GOT3 (cell line): ENCODE measurements at places on chromosomes 13 and 19.

DNA sequence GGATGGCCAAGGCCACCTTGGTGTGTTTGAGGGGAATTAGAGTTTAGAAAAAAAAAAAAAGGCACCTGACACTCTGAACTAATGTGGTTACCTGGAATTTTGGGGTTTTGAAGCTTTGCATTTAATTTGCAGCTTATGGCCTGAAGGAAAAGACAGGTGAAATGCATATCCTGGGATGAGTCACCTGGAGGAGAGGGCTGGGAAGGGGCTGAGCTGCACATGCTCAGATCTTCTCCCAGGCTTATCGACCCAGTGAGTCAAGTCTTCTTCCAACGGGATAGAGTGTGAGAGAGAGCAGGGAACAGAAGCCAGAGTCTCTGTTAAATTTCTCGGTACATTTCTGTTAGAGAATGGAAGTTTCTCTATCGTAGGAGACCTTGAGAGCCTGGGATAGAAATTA lies 29.7 kb upstream of the ALOX5AP start:
- DNase-seq = no peak

- no peak for DNase-seq
Observed at GRCh38 chr13:48500652-48501197, 32.2 kb downstream of the RCBTB2 start.

DNA sequence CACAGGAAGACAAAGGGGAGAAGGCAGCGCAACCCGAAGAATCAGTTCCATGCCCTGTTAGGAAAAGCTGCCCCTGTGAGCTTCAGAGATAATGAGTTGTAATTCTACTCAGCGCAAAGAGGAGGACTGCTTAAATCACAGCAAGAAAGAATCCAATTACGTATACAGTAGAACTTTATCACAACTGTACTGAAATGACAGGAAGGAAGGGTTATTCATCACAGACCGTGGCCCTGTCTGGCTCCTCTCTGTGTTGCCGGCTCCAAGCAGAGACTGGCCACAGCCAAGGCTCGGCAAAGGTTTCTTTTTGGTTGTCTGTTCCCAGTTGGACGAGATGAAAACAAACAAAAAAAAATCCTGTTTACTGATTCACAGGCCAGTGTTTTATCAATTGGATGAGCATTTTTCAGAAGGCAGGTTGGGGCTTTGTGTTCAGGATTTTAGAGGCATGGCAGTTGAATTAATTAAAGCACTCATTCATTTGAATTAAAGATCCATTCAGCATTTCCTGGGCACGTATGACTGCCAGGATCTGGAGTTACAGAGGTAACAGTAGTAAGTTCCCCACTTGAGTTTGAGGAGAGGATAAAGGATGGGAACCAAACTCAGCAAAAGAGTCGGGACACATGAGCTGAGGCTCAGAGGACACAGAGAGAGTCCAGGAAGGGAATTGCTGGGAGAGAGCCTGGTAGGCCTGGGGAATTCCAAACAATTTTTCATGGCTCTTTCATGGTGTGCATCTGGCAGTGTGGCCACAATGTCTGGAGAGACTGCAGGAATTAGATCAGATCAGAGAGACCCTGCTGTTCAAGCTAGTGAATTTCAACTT lies 341.0 kb downstream of the DNAJC15 start:
- no peak for DNase-seq

DNA sequence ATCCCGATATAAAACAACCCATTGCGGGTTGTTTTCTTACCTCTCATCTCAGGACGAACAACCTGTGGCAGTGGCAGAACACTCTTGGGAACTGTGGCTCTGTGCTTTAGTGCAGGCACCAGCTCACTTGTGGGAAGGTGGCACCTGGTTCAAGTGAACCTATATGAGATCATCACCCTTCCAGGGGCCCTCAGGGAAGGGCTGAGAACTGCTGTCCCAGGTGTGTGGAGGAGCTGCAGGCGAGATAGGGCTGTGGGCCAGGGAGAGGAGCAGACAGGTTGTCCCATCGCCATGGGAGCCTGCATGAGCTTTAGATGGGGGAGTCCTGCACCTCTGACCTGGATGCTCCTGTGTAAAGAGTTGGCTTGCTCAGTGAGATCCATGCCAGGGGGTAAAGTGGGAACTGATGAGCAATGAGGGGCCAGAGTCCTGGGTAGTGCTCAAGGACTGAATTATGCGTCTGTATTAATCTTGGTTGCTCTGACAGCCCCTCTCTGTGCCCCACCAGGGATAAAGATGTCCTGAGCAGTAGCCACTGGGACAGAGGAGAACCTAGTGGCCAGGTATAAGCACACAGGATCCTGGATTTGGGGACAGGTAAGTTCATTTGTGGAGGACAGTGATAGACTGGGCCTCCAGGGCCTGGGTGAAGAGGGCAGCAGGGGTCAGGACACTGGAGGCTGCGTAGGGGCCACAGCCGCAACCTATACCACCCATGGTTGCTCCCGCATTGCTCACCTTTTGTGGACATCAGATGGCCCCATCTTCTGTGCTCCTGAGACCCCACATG lies 8.7 kb downstream of the CEACAM4 start:
- DNase-seq = no peak

- DNase-seq = no peak
Observed at GRCh38 chr19:18346091-18346490, 5.7 kb downstream of the PGPEP1 start.

DNA sequence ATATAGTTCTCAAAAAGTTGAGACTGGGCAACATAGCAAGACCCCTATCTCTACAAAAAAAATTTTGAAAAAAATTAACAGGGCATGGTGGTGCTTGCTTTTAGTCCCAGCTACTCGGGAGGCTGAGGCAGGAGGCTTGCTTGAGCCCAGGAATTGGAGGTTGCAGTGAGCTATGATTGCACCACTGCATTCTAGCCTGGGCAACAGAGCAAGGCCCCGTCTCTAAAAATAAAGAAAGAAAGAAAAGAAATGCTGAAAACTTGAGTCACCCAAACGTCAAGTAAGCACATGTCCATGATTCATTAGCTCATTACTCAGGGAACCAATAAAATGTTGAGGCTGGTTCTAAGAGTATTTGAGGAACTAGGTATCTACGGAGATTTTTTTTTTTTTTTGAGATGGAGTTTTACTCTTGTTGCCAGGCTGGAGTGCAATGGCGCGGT lies 33.9 kb upstream of the SEMA6B start:
- no peak for DNase-seq

GRCh38 chr19:3270902-3271301 lies 46.4 kb downstream of the CELF5 start:
- no peak for DNase-seq

- no peak for DNase-seq
Observed at GRCh38 chr13:21069561-21070004, 8.2 kb upstream of the LATS2 start.

- DNase-seq = no peak
Observed at GRCh38 chr13:94090773-94091480, 388.6 kb downstream of the DCT start.

DNA sequence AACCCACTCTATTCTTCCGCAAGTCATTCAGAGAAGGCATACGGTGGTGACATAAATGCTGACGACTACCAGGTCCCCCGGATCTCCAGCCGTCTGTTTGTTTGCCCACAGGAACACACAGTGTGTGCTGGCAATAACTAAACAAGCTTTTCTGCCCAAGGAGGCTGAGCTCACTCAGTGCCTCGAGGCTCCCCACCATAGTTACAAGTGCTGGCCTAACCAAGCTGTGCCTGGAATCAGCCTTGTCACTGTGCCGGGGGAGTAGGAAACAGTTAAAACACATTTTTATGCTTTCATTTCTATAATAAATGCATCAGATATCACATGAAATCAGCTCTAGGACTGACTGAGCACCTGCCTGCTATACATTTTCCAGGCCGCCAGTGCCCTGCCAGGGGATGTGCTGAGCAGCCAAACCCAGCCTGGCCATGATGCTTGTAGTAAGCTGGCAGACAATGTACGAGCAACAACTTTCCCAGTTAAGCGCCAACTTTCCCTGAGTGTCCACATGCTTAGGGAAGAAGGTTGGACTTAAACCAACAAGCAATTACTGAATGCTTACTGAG lies 28.1 kb downstream of the BRD4 start:
- DNase-seq = no peak

DNA sequence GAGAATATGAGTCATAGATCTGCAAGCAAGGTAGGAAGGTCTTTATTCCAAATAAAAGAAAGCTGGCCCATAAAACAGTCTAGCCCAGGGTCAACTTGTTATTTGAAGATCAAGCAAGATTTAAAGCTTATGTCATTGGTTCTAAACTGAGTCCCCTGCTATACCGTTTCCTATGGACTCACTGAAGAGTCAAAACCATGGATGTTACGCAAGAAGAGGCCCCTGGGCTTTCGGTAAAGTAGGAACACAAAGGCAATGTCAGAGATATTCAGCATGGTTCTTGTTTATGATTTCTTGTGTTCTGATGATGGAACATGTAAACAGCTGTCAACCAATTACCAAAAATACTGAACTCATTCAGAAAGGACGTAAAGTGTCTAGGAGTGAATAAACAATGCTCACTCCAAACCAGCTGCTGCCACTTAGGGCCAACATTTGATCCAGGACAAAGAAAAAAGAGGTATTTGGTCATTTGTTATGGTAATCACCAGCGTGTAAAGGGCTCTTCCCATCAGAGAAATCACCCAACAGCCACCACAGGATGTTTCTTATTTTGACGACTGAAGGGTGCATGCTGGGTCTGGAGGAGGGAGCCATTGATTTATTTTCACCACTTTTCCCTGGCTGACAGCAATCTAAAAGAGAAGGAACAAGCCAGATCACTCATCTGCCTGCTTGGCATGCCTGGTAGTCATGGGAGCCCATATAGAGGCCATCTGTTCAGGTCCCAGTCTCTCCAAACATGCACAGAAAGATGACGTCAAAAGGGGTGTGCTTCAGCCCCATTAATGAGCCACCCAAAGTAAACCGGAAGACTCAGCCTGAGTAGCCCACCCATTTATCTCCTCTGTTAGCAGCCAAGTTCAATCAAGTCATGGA lies 68.3 kb downstream of the FGF14 start:
- no peak for DNase-seq

- no peak for DNase-seq
Observed at GRCh38 chr13:64884976-64885375, 2345.2 kb downstream of the PCDH9 start.

DNA sequence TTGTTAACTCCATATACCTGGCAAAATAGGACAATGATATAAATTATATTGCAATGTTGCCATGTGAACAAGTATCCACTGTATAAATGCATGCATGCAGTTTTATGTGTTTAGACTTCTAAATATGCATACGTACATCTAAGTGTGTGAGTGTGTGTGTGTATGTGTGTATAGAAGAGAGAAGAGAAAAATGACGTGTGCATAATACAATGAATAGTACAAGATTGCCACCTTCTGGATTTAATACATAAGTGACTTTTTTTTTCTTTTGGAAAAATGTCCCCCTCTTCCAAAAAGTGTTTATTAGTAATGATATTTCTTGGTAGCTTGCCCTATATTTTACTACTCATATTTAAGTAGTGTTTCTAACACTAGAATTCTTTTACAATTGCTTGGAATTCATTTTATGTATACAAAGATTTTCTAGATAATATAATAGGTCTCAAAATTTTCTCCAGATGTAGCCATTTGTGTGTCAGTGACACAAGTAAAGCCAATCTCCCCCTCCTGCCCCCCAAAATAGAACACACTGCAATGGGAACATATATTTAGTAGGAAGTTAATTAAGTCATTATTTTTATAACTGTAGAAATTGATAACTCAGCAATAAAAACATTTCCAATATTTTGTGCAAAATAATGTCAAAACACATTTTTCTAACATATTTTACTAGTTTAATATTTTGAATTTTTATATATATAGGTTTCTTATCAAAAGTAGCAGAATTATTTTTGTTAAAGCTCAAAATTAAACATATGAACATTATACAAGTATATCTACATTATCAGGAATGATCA lies 783.3 kb upstream of the ATXN8OS start:
- DNase-seq = no peak

DNA sequence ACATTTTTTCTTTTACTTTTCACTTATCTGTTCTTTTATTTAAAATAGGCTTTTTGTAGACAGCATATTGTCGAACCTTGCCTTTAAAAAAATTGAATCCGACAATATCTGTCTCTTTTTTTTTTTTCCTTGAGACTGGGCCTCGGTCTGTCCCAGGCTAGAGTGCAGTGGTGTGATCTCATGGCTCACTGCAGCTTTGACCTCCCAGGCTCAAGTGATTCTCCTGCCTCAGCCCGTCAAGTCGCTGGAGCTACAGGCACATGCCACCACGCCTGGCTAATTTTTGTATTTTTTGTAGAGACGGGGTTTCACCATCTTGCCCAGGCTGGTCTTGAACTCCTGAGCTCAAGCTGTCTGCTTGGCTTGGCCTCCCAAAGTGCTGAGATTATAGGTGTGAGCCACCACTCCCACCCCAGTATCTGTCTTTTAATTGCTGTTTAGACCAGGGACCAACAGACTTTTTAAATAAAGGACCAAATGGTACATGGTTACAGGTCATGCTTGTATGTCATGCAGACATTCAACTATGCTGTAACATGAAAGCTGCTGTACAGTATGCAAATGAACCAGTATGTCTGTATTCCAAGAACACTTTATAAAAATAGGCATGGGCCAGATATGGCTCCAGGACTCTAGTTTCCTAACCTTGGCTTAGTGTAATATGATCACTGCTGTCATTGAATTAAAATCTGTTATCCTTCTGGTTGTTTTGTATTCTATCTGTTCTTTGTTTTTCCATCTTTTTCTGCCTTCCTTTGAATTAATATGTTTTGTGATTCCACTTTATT lies 80.3 kb downstream of the GJA3 start:
- DNase-seq = no peak

DNA sequence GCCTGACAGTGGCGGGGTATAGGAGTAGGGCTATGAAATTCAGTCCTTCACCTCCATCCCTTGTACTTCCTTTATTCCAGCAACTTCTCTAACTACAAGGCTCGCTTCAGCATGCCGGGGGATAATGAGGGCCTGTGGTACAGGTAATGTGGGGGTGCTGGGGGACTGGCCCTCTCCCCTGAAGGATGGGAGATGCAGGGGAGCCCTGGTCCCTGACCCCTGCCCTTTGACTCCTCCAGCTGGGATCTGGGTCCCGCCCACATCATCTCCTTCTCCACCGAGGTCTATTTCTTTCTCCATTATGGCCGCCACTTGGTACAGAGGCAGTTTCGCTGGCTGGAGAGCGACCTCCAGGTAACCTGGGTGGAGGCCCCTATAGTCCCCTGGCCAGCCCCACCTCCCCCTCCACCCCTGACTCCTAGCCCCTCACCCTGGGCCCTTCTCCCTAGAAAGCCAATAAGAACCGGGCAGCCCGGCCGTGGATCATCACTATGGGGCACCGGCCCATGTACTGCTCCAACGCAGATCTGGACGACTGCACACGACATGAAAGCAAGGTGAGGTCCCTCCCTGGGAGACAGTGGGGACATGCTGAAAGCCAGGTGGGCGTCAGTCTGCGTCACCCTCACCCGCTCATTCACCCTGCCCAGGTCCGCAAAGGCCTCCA lies 16.5 kb downstream of the ACP7 start:
- DNase-seq = no peak

- DNase-seq = no peak
Observed at GRCh38 chr13:27311518-27312210, 41.0 kb downstream of the RASL11A start.

DNA sequence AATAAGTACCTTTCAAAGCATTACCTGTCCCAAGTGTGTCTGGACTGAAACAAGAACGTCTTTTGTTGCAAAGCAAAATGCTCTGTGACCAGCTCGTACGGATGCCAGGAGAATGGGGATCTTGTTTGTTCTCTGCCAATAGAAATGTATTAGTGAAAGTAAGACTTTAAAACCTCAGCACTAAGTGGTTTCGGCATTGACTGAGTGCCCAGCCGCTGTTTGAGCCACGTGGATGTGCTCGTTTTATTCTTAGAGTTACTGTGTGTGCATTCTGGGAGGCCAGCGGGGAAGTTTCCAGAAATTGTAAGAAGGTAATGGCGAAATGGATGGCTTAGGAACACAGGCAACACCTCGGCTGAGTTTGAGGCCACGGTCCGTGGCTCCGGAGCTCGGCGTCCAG lies 117.1 kb upstream of the USP29 start:
- DNase-seq = no peak
